Activated naive CD8-positive, alpha-beta T cell treated with anti-CD3 and anti-CD28 coated beads, Interleukin-2, amount 50 U/mL, for 16 hours (primary cell): ENCODE measurements at places on chromosomes 7 and 10.

DNA sequence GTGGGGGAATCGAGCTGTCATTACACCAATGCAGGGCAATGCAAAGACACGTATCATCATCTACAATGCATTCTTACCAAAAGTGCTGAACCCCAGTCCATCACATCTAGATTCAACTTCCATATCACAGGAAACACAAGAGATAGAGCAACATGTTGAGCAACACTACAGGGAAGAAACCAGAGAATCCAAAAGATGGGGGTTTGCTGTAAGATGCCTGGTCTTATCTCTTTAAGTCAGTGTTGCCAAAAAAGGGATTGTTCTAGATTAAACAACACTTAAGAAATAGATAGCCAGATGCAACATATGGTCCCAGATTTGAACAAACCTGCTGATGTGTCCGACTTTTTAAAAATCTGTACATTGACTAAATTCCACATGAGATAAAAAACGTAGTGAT, 315.6 kb upstream of the IMMP2L start:
- DNase-seq: no peak

GRCh38 chr10:58932126-58932525, 244.3 kb upstream of the PHYHIPL start:
- no peak for DNase-seq

DNA sequence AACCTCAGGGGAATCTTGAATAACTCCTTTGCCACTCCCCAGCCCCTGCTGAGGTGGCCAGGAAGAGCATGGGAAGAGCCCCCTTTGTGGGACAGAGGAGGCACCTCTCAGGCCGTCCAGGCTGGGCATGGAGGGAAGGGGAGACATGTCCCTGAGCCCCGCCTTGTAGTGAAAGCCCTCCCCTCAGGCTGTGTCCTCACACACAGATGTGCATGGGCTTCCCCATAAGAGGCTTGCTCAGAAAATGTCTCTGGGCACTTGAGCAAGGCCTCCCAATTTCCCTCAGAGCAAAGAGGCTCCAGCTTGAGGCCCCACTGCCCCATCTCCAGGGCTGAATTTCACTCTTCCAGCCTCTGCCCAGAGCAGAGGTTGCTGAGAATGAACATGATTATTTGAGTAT, 3.8 kb downstream of the TMEM72 start:
- no peak for DNase-seq

DNA sequence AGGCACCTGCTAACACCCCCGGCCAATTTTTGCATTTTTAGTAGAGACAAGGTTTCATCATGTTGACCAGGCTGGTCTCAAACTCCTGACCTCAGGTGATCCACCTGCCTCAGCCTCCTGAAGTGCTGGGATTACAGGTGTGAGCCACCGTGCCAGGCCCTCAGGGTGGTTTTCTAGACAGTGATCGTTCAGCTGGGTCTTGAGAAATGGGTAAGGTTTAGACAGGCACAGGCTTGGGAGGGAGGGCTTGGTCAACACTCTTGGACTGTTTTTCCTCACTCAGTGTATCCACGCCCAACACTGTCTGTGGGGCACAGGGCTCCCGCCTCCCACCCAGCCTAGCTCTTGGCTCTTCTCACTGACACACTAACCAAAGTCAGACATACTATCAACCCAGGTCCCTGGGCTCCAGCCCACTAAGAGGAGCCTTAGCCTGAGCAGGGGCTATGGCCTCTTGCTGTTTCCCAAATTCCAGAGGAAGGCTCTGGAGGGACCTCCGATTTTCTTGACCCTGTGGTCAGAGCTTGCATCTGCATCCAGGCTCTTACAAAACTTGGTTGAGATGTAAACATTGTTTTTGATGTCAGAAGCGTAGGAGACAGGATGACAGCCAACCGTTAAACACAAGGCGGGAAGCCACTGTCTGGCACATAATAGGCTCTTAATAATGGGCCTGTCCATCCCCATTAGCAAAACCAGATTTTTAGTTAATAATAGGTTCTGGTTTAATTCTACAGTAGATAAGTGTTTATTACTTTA, 143.9 kb downstream of the PRKAG2 start:
- no peak for DNase-seq

- no peak for DNase-seq
Measured at GRCh38 chr10:95441547-95441923, 119.6 kb downstream of the SORBS1 start.

DNA sequence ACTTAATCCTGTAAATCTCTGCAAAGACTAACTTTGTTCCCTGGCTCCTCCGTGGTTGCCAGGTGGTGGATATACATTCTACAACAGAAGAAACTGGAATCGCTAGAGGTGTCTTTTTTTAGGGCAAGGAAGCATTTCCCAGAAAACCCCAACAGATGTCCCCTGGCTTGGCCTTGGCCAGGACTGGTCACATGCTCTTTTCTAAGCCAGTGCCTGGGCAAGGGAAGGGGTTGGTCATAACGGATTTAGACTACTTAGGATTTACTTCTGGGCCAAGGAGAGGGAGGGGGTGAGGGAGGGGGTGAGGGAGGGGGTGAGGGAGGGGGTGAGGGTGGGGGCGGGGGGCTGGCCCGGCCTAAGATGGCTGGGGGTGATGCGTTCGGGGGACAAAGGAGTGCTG, 105.7 kb downstream of the SNX10 start:
- no peak for DNase-seq
